A549 treated with DMSO at 1 μM for 4 hours (cell line): ENCODE measurements at places on chromosomes 2 and 18. TPM values are rescaled to one million over a fixed set of nuclear protein-coding genes. Genes with fewer than 3 reads are reported as not detected.

The PROC gene
- total RNA-seq, result 2.9 to 4.5 TPM (median 3.3 TPM) in 5 replicates

The ARHGAP28 gene
- total RNA-seq, result 0.03 to 0.37 TPM (median 0.09 TPM) in 5 replicates

The DSEL gene
- 0.34 to 0.55 TPM (median 0.40 TPM) in 5 replicates for total RNA-seq

The SLC40A1 gene
- 3.8 to 5.0 TPM (median 3.8 TPM) in 5 replicates for total RNA-seq

The ABCG8 gene
- total RNA-seq, result not detected in 5 replicates

The PPP4R1 gene
- 39.2 to 49.2 TPM (median 42.7 TPM) in 5 replicates for total RNA-seq

The RNU2-63P gene
- total RNA-seq, result not detected in 5 replicates

The RELCH gene
- 12.8 to 14.7 TPM (median 14.1 TPM) in 5 replicates for total RNA-seq

The LAMA1 gene
- 0.06 to 0.31 TPM (median 0.11 TPM) in 5 replicates for total RNA-seq
